ENCODE measurements at places on chromosomes 1 and 21.

DNA sequence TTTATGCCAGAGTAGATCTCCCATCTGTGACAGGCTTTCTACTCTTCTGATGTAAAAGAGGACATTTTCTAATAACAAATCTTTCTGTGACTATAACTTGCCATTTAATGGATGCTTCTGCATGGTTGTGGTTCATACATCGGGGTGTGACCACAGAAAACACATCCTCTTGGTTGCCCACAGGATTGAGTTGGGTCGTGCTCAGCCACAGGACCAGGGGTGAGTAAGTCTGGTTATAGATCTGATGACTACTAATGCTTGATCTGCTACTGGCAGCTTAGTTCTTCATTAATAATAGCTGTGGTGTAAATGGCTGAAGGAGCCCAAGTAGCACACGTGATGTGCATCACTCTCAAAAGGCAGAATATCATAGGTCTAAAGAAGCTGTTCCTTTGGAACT lies 328.2 kb downstream of the RWDD3 start:
- DNase-seq: no peak

DNA sequence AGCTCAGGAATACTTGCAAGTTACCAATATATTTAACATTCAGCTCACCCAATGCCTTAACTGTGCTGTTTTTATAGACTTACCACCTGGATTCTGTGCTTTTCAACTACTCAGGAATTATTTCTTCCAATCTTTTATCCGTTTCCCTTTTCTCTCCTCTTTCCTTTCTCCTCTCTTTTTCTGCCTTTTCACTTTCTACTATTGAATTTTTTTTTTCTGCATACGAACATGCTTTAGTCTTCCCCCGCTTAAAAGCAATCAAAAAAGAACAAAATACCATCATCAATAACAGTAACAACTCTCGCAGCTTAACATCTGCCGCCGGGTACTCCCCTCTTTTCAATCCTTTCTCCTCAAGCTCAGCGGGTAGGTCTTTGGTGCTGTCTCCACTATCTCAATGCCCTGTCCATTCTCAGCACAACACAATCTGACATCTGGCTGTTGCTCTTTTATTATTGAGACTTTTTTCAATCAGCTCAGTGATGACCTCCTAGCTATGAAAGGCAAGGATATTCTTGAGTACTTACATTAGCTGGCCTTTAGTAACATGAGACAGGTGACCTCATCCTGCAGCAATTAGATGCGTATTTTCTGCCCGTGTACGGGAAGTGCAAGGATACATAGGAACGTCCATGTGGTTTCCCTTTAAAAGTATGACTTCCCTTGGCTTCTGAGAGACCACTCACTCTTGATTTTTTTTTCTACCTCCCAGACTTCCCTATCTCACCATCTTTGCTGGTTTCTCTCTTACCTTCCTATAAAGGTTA lies 40.2 kb upstream of the SIPA1L2 start:
- no peak for DNase-seq

DNA sequence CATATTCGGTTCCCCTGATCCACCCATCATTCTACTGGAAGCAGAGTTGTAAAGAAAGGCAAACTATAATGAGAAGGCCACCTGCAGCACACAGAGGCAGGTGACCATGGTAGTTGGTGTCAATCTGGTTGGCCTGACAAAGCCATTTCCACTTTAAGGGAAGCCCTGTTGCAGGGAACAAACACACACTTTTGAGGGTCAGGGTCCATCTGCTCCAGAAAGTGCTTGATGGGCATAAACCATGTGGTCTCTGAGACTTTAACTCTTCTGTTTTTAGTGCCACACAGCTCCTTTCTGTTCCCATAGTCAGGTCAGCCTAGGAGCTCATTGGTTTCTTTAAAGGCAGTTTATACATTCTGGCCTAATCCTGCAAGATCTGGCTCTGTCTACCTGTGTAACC lies 17.5 kb upstream of the BOLA1 start:
- DNase-seq: no peak

DNA sequence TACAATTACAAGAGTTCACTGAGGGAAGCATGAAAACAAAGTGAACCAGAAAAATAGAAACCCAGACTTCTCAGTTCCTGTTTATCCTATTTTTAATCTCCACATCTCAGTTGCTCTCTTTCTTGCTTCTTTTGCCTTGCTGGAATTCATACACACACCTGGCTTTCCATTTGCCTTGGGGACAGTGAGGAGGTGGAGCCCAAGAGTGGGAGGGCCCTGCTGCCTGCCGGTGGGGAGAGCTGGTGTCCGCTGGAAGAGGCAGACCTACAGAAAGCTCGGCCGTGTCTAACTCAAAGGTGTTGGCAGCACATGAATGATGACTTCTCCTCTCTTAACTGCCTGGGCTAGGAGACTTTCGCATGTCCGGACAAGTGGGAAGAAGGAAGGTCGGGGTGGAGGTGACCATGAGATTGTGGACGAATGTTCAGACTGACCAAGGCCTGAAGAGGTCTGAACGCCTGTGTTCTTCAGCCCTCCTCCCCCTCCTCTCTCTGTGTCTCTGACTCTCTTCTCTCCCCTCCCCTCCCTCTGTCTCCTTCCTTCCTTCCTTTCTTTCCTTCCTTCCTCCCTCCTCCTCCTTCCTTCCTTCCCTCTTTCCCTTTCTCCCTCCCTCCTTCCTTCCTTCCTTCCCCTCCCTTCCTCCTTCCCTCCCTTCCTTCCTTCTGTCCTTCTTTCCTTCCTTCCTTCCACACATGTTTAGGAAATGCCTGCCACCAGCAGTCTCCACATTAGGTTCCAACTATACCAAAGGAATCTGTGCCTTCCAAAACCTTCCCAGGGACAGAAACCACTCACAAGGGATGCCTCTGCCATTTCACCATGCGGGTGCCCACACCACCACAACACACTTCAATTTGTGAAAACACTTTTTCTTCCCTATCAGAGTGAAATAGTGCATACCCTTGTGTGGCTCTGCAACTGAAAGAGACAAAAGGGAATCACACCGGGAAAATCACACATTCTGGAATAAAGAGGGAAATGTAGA lies 157.3 kb upstream of the RUNX1 start:
- no peak for DNase-seq

DNA sequence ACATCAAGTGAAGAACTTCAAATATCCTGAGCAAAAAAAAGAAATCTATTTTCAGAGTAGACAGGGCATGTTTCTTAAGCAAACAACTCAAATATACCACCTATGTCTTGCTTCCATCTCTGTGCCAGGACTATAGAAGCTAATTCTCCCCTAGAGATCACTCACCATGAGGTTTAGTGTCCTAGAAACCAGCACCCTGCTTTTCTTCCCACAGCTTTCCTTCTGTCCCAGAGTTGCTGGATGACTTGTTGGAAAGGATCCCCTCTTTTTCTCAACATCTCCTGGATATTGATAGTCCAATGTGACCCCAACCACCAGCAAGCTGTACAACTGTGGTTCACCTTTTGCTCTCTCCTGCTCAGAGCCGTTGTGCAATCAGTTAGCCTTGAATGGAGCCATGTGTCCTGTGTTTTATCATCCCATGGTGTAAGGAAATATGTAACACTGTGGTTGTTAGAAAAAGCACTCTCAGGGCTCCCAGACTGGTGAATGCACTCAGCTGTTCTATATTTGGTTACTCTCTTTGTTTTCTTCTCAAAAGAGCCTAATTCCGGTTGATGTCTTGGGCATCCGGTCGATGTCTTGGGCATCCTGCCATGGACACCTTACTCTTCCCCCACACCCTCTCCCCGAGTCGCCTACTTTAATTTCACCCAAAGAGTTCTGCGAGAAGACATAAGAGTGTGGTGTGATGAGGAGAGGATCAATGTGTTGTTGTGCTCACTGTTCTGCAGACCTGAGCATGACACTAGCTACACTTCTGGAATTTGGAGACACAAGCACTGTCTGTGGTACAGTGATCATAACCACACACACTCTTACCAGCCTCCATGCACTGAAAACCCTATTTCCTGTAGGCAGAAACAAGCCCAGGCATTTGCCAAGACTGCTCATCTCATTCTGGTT lies 1.7 kb downstream of the TNFSF4 start:
- DNase-seq: peak; percentile 62

- no peak for DNase-seq
Measured at GRCh38 chr1:101119289-101119688, 93.7 kb upstream of the DPH5 start.

DNA sequence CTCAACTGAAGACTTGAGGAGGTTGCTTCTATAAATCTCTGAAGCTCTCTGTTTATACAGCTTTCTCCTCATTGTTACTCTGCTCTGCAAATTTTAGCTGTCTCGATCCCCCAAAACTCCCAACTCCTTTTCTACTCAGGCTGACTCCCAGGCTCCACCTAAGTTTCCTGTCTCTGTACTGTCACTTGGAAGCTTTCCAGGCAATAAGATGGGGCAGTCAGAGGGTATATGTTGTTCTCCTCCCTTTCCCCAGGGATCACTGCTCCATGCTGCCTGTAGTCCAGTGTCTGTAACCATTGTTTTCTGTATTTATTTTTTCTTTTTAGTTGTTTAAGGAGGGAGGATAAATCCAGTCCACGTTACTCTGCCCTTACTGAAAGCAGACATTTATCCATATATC lies 13.4 kb downstream of the TSNAX start:
- DNase-seq: no peak

DNA sequence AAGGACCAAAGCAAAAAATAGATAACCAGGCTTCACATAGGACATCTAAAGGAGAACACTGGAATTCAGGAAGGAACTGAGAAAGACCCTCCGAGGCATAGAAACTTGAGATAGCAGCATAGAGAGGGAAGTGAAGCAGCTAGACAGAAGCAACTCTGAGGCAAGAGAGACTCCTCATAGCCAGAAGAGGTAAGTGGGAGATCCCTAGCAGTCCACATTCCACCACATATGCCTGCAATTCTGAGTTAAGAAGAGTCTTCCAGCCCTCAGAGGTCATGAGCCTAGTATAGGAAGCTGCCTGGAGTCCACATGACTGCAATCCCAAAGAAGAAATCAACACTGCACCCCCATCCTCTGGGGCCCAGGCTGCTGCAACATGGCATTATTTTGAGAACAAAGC lies 13.9 kb upstream of the FGGY start:
- no peak for DNase-seq

DNA sequence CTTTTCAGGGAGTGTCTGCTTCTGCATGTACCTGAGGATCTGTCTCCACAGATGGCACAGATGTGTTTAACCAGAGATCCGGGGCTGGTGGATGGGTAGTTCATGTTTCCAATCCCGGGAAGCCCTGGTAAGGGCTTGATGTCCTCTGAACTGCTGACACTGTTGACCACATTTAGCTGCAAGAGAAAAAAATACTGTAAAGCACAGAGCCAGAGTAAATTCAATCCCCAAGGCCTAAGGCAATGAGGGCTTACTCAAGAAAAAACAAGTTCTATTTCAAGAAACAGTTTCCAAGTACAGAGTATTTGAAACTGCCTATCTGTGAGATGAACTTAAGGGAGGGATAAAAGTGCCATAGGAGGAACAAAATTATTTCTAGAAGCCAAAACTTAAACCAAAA lies 25.1 kb downstream of the RXRG start:
- DNase-seq: no peak

DNA sequence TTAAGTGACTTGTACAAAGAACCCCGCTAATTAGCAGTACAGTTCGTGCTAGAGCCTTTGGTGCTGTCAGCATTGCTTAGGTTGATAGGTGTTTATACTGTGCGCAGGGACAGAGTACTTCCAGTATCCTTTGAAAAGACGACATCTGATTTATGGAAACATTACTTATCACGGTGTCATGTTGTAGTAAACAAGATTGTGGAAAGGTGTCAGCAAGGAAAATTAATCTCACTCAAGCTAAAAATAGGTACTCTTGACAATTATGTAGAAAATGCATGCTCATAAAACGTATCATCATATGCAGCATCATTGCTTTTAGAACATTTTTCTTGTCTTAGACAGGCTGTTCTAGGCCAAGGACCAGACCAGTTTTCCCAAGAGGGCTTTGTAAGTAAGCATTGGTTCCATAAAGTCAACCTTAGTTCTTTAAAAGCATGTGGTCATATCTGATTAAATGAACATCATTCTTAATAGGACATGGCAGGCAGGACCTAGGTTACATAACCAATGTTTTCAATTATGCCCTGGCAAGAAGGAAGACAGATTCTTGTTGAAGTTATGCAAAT lies 33.0 kb downstream of the SH3BGR start:
- DNase-seq: no peak

DNA sequence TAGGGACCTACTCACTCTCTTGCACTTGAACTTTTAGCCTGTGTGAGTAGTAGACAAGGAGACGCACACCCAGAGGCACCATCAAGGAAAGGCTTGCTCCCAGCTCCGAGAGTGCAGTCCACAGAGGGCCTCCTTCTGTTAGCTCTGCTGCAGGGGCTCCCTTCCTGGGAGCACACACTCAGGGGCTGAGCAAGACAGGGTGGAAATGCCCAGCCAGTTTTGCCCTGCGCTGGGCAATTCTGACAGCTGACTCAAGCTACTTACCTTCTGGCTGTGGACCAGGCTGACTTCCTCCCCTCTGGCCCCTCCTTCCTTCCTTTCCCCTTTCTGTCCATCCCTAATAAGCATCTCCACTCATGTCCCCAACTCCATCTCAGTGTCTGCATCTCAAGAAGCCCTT lies 449.1 kb downstream of the PTPRU start:
- no peak for DNase-seq

DNA sequence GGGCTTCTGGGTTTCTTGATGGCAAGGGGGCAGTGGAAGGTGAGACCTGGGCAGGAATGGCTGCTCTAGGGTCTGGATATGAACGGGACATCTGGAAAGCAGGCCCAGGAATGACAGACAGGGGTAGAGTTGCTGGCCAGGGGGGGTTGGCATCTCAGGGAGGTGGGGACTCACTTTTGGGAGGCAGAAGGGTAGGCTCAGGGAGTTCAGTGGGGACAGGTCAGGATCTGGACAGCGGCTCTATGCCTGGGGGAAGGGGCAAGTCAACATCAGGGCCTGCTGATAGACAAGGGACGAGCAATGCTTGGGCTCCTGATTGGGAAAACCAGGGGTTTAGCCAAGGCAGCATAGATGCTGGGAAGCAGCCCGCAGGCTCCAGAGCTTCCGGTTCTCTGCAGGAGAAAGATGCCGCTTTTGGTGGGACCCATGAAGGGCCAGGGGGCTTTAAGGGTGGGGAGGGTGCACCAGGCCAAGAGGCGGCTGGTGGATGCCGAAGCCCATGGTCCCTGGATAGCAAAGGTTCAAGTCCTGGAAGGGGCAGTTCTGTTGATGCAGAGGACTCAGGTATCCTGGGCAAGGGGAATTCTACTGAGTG lies 21.9 kb downstream of the IGFN1 start:
- DNase-seq: no peak

- DNase-seq: no peak
Measured at GRCh38 chr1:116075990-116076389, 35.2 kb upstream of the MAB21L3 start.

- DNase-seq: no peak
Measured at GRCh38 chr1:86953167-86953566, 38.7 kb downstream of the HS2ST1 start.

- no peak for DNase-seq
Measured at GRCh38 chr21:44805226-44805625, 3.6 kb upstream of the UBE2G2 start.
